Endothelial cell (in vitro differentiated cells): ENCODE measurements at places on chromosomes 6 and 20. TPM values are rescaled to one million over a fixed set of nuclear protein-coding genes. Genes with fewer than 3 reads are reported as not detected.

- H3K27me3 ChIP-seq, result peaks cover 4% of the 10 kb centered on the region
- DNase-seq, result no peak
- peak overlapping the region; percentile 77 for H3K27ac ChIP-seq
Observed at GRCh38 chr6:36350681-36351571, 14.2 kb upstream of the BNIP5 start.

DNA sequence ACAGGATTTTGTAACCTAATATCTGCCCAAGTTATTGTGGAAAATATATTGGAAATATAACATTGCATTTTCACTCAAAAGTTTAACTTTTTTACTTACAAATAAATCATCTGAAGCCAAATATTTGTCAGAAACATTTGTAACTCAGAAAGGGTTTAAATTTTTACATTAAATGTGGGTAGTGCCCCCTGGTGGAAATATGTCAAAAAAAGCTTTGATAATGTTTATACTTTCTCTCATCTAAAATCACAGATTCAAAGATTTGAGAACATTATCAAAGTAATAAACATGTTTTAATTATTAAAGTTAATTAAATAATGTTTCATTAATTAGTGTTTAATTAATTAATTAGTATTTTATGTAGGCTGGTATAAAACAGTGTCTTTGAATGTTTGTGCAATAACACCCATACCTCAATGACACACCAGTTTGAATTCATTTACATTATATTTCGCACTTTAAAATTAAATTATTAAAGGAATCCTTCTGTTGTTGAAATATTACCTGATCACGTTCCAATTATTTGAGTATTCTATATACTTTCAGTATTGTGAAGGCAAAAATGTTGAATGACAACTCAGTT, 320.1 kb upstream of the FKBP1C start:
- H3K27ac ChIP-seq, result no peak overlapping the region
- DNase-seq, result no peak
- no peaks in the 10 kb centered on the region for H3K36me3 ChIP-seq
- no peaks in the 10 kb centered on the region for H3K27me3 ChIP-seq
- no peaks in the 10 kb centered on the region for H3K4me1 ChIP-seq
- no peak overlapping the region for H3K4me3 ChIP-seq

EEF1A2 gene
- 0.31 TPM for total RNA-seq

GRCh38 chr20:59217794-59218280, 54.2 kb downstream of the ZNF831 start:
- no peak for DNase-seq
- H3K4me1 ChIP-seq, result peaks cover 11% of the 10 kb centered on the region
- H3K27ac ChIP-seq, result no peak overlapping the region
- H3K36me3 ChIP-seq, result no peaks in the 10 kb centered on the region

DNA sequence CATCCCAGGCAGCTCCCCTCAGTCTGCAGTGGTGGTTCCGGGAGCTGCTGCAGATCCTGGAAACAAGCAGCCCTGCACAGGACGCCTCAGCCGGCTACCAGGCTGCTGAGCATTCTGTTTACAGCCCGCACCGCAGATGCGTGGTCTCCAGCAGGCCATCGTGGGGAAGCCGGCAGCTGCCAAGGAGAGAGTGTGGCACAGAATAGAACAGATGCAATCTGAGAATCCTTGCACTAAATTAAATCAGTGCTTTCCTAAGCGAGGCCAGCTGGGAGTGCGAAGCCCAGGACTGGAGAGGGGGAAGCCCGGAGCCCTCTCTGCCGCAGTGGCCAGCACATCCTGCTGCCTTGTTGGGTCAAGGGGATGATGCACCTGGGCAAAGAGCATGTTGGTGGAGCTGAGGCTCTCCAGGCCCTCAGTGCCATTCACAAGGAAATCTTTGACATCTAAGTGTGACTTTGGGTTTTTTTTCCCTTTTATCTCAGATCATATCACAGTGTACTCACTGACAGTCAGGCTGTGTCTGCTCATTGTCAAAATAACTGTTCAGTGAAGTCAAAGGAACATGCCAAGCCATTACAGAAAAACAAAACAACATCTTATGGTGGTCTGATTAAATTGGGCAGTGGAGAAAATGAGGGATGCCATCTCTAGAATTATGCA, 118.1 kb downstream of the SYNDIG1 start:
- peaks cover 5% of the 10 kb centered on the region for H3K36me3 ChIP-seq
- no peak overlapping the region for H3K27ac ChIP-seq
- peaks cover 1% of the 10 kb centered on the region for H3K27me3 ChIP-seq
- no peak overlapping the region for H3K4me3 ChIP-seq

GRCh38 chr6:100466410-100467128, 1.8 kb upstream of the SIM1 start:
- H3K27ac ChIP-seq, result no peak overlapping the region
- H3K27me3 ChIP-seq, result peaks cover 48% of the 10 kb centered on the region
- no peaks in the 10 kb centered on the region for H3K36me3 ChIP-seq
- no peak for DNase-seq
- H3K4me3 ChIP-seq, result no peak overlapping the region
- H3K4me1 ChIP-seq, result peaks cover 22% of the 10 kb centered on the region

DNA sequence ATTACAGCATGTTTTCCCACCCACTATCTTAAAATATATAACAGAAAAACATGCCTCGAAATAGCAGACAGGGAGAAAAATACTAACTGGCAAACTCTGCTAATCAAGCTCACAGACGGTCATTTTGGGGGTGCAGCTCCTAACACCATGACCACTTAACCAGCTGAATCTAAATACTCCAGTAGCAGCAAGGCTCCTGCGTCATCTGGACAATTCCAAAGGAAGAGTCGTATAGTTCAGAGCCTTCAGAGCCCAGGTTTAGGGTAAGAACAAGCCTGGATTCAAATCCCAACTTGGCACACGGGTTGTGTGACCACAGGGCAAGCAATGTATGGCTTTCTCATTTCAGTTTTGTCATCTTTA, 81.3 kb upstream of the COL21A1 start:
- no peaks in the 10 kb centered on the region for H3K36me3 ChIP-seq
- H3K27ac ChIP-seq, result no peak overlapping the region
- H3K4me1 ChIP-seq, result peaks cover 6% of the 10 kb centered on the region
- no peak overlapping the region for H3K4me3 ChIP-seq
- H3K27me3 ChIP-seq, result no peaks in the 10 kb centered on the region
- no peak for DNase-seq

- peaks cover 5% of the 10 kb centered on the region for H3K27me3 ChIP-seq
- peaks cover 14% of the 10 kb centered on the region for H3K4me1 ChIP-seq
- peak overlapping the region; percentile 82 for H3K4me3 ChIP-seq
- H3K27ac ChIP-seq, result no peak overlapping the region
- DNase-seq, result peak; percentile 30
Observed at GRCh38 chr6:106511288-106512047, 117.8 kb downstream of the RTN4IP1 start.

TJAP1 gene
- total RNA-seq, result 41.8 TPM

- H3K27me3 ChIP-seq, result no peaks in the 10 kb centered on the region
- H3K27ac ChIP-seq, result no peak overlapping the region
- H3K4me1 ChIP-seq, result no peaks in the 10 kb centered on the region
- no peak for DNase-seq
- H3K36me3 ChIP-seq, result no peaks in the 10 kb centered on the region
Observed at GRCh38 chr6:66896415-66896814, 1189.4 kb upstream of the EYS start.

DNA sequence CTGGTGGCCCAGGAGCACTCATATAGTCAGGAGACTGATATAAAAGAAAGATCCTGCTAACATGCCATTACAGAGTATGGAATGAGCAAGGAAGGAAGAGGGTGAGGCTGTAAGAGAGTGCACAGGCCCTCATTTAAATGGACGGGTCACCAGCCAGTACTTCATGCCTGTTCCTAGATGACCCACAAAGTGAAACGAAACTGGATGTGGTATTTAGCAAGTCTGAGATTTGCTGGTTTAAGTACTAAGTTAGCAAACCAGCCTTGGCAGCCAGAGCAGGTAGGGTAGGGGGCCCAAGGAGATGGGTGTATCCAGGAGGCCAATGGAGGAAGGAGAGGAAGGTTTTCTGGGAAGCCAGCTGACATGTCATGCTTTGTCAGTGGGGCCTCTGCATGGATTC, 15.9 kb downstream of the NT5E start:
- no peak overlapping the region for H3K27ac ChIP-seq
- peaks cover 3% of the 10 kb centered on the region for H3K27me3 ChIP-seq
- no peak for DNase-seq

GRCh38 chr6:167685654-167686053, 141.1 kb upstream of the AFDN start:
- no peak for DNase-seq
- H3K27ac ChIP-seq, result peak overlapping the region; percentile 13
- peaks cover 4% of the 10 kb centered on the region for H3K36me3 ChIP-seq
- H3K4me3 ChIP-seq, result peak overlapping the region; percentile 0
- peaks cover 9% of the 10 kb centered on the region for H3K27me3 ChIP-seq
- peaks cover 77% of the 10 kb centered on the region for H3K4me1 ChIP-seq

TMEM244 gene
- not detected for total RNA-seq

DNA sequence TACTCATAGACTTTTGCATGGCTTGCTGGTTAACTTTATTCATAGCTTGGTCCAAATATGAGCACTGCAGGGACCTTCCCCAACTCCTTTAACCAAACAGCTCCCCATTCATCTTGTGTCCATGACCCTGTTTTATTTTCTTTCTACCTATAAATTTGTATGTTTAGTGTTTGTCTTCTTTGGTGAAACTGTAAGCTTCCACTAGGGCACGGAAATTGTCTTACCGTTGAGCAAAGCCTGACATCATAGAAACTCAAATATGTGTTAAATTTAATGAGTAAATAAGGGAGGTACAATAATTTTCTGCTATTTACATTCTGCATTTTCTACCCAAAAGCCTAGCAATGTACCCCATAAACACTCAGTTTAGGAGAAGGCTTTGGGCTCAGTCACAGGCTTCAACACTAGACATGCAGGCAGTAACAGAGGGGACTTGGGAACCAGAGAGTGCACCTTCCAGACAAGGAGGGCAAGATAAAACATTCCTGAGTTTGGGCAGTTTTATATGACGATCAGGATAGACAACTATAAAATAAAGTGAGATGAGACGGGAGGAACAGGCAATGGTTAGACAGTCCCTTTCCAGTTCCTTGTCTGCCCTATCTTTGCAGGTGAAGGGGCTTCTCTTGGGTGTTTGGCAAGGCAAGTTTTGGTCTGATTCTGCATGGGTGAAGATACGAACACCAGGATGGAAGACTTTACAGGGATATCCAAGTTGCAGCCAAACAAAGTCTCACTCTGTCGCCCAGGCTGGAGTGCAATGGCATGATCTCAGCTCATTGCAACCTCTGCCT, 46.2 kb upstream of the ZNF217 start:
- no peak overlapping the region for H3K4me3 ChIP-seq
- no peak for DNase-seq

SLC13A3 gene
- total RNA-seq, result 0.90 TPM

PPP1R14C gene
- total RNA-seq, result 2.5 TPM

PNLDC1 gene
- total RNA-seq, result not detected

TRIM31 gene
- total RNA-seq, result not detected

DNA sequence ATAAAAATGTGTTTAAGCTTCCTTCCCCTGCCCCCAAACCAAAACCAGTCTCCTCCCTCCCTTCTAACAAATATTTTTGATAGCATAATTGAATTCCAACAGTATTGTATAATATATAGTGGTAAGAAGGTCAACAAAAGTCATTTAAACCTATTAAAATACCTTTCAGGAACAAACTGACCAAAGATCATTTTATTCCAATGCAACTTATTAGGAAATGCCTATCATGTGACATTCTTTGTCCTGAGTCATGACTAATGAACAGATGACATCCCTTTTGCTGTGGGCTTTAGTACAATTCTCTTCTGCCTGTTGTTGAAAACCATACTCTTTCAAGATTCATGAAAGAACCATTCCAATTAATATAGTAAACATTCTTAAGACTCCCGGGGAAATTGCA, 51.5 kb upstream of the TRAF3IP2 start:
- DNase-seq, result no peak
- no peak overlapping the region for H3K4me3 ChIP-seq
- no peak overlapping the region for H3K27ac ChIP-seq

DNA sequence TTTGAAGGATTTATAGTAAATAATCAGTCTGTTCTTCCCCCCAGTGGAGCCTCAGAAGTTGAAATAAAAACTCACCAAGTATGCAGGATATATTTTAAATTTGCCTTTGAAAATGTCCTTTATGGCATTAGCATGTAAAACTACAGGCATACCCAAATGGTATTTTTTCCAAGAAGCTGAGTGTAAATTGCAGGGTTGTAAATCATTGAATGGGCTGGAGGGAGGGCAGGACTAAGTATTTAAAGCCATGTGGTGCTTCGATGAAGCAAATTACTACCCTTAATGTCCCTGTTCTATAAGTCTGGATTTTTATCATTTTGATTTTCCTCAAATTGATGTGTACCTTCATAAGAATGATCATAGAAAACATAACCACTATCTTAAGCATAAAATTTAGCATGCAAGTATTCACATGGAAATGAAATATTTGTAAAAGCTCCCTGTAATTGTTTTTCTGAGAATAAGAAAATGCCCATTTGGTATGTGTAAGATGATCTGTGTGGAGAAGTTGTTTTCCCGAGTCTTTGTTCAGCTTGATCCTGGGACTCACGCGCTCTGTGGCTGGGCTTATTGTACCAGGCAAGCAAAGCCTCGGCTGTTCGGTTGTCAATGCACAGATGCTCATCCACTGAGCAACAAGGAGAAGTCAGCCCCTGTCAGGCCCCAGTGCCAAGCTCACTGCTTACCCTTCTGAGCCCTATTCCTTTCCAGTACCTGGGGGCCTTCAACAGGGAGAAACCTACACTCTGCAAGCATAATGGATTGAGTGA, 66.7 kb downstream of the CD164 start:
- no peak for DNase-seq
- H3K4me1 ChIP-seq, result peaks cover 7% of the 10 kb centered on the region
- H3K27me3 ChIP-seq, result peaks cover 6% of the 10 kb centered on the region
- no peaks in the 10 kb centered on the region for H3K36me3 ChIP-seq
- no peak overlapping the region for H3K27ac ChIP-seq
- H3K4me3 ChIP-seq, result no peak overlapping the region

DNA sequence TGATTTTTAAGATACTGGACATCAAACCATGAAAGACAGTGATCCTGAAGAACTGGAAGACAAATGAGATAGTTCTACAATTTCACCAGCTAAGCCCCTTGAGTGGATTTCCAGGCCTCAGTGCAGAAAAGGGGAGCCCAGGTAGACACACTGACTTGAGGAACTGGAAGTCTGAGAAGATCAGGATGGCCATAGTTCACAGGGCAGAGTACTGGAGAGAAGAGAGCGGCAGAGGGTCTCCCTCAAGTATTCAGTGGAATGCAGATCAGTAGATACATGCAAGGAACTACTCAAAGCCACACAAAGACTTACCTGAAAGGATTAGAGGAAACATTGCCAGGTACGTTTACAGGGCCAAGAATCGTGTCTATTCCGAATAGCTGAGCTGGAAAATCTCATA, 224.3 kb downstream of the LRFN2 start:
- no peak for DNase-seq
- no peaks in the 10 kb centered on the region for H3K4me1 ChIP-seq
- H3K27me3 ChIP-seq, result no peaks in the 10 kb centered on the region

GRCh38 chr20:37528446-37529213, 954 bp upstream of the BLCAP start:
- H3K4me3 ChIP-seq, result peak overlapping the region; percentile 98
- peaks cover 15% of the 10 kb centered on the region for H3K36me3 ChIP-seq
- H3K4me1 ChIP-seq, result peaks cover 41% of the 10 kb centered on the region
- H3K27ac ChIP-seq, result peak overlapping the region; percentile 100

- H3K4me1 ChIP-seq, result no peaks in the 10 kb centered on the region
- H3K27me3 ChIP-seq, result peaks cover 3% of the 10 kb centered on the region
- H3K27ac ChIP-seq, result no peak overlapping the region
- H3K36me3 ChIP-seq, result no peaks in the 10 kb centered on the region
- H3K4me3 ChIP-seq, result no peak overlapping the region
- no peak for DNase-seq
Observed at GRCh38 chr6:122365775-122366403, 33.6 kb upstream of the HSF2 start.

BNIP5 gene
- total RNA-seq, result not detected

GRCh38 chr6:155962276-155962675, 506.6 kb upstream of the NOX3 start:
- H3K27me3 ChIP-seq, result no peaks in the 10 kb centered on the region
- no peaks in the 10 kb centered on the region for H3K4me1 ChIP-seq
- DNase-seq, result no peak
- no peak overlapping the region for H3K4me3 ChIP-seq
